ENCODE measurements at places on chromosomes 12 and 14.

- DNase-seq = no peak
These were observed 272.5 kb downstream of the ALG10 start for GRCh38 chr12:34294671-34295365.

- no peak for DNase-seq
These were observed 53.1 kb downstream of the EIF2S3B start for GRCh38 chr12:10558789-10559188.

DNA sequence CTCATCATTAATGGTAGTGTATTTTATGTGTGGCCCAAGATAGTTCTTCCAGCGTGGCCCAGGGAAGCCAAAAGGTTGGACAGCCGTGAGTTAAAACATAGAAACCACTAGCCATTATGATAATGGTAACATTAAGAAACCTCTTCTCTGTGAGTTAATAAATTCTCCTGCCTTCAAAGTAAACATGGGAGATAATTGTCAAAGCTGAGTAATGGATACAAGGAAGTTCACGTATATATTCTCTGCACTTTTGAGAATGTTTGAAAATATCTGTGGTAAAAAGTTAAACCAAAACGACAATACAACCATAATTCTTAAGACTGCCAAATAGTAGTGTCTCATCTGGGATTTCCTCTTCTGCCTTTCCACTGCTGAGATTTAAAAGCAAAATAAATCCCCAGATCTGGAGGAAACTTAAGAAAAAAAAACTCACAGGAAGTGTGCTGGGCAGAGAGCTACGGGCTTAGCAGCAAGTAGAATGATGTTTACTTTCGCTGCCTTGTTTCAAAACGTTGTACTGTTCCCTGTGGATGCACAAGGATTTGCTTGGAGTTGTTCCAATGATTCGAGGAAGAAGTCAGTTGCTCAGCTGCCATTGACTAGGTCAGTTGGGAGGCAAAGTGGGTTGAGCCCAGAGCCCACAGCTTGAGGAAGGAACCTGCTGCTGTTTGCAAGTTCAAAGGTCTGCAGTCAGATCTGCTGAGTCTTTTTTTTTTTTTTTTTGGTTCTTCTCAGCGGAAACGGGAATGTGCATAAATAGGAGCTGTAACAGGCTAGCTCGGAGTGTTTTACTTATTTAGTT, 1.7 kb downstream of the TPCN1 start:
- no peak for DNase-seq

DNA sequence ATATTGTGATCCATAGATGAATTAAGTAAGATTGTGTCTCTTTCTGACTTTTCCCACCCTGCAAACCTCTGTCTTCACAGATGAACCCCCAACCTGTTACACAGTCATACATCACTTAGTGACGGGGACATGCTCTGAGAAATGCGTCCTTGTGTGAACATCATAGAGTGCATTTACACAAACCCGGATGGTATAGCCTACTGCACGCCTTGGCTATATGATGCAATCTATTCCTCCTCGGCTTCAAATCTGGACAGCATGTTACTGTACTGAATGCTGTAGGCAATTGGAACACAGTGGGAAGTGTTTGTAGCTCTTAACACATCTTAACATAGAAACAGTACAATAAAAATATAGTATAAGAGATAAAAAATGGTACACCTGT, 7.4 kb upstream of the TESPA1 start:
- DNase-seq = no peak

- DNase-seq = no peak
These were observed 24.6 kb upstream of the TRIM9 start for GRCh38 chr14:51119411-51120051.

DNA sequence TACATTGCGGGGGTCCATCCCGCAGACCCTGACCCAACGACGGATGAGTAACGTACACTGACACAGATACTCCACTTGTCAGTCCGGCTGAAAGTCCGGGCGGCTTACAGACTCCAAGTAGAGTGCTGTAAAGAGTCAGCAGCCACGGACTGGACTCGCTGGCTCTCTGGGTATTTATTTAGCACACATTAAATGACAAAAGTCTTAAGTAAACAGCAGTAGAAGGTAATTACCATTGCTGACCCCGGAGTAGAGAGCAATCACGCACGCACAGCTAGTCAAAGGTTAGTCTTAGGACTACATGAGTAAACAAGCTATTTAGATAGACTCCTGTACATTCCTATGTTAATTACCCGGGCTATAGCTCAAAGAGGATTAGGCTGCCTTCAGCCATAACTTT, 780.9 kb downstream of the RPS29 start:
- no peak for DNase-seq

GRCh38 chr12:14652483-14652882, 43.9 kb downstream of the GUCY2C start:
- DNase-seq = no peak

GRCh38 chr14:71063351-71063750, 156.1 kb downstream of the PCNX1 start:
- no peak for DNase-seq

DNA sequence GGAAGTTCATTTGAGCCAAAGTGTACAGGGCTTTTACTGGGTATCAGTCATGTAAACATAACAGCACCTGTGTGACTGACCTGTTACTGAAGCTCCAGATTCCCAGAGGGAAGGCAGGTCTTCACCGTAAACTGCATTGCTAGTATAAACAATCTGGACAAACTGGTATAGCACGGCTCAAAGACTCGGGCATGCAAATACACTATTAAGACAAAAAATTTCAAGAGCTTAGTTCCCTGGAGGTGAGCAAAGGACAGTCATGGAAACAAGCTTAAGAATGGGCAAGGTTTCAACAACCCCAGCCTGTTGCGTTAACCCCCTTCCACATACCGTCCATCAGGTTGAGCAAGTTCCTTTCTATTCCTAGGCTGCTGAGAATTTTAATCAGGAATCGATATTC, 9.4 kb downstream of the PARP11 start:
- DNase-seq = no peak

GRCh38 chr14:68704736-68705720, 87.8 kb downstream of the ZFP36L1 start:
- no peak for DNase-seq

DNA sequence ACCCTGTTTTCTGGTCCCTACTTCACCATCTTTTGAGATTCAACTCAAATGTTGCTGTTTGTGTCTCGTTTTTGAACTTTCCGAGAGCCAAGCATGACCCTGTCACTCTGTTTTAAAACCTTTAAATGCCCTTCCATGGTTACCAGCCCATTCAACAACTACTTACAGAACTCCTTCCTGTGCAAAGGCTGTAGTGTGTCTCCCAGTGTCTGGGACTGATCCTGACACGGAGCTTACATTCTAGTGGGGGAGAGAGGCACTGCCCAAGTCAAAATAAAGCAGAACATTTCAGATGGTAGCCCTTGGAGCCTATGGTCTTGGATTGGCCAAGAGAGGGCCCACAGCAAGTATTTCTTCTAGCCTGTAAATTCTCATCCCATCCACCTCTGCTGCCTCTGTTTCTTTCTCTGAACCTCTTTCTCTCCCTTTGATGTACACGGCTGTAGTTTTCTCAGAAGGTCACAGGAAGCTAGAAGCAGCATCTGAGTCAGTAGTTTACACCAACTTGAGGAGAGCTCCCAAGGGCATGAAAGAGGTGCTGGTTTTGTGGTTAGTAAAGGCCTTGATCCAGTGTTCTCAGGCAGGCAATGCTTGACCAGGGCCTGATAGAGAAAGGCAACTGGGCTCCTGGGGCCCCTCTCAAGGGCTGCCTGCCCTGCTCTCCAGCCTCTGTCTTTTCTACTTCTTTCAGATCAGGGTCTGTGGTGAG, 42.3 kb upstream of the SLC24A4 start:
- no peak for DNase-seq

GRCh38 chr14:36741858-36742257, 80.2 kb downstream of the PAX9 start:
- no peak for DNase-seq

DNA sequence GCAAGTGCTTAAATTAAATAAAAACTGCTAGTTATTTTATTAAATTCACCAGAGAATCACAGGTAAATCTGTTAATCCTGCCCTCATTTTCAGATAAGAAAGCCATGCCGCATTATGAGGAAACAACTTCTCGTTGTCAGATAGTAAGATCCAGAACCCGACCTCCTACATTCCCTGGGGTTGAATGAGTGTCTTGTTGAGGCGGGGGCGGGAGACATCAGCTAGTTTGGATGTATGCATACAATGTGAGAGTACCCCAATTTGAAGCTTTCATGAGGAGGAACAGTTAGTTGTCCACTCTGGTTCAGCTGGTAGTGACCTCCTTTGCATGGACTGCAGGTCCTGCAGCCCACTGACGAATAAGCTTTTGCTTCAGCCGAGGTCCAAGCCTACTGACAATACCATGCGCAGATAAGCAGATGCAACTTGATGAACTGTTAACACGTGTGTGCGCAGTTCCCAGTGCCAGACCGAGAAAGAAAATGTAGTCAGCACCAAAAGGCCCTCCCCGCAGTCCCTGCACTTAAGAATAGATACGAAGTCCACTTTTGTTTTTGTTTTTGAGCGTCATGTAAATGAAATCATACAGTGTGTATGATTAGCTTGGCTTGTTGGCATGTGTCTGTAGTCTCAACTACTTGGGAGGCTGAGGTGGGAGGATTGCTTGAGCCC, 34.9 kb downstream of the EVL start:
- no peak for DNase-seq

GRCh38 chr14:86527312-86527711, 997.4 kb downstream of the FLRT2 start:
- DNase-seq = no peak

DNA sequence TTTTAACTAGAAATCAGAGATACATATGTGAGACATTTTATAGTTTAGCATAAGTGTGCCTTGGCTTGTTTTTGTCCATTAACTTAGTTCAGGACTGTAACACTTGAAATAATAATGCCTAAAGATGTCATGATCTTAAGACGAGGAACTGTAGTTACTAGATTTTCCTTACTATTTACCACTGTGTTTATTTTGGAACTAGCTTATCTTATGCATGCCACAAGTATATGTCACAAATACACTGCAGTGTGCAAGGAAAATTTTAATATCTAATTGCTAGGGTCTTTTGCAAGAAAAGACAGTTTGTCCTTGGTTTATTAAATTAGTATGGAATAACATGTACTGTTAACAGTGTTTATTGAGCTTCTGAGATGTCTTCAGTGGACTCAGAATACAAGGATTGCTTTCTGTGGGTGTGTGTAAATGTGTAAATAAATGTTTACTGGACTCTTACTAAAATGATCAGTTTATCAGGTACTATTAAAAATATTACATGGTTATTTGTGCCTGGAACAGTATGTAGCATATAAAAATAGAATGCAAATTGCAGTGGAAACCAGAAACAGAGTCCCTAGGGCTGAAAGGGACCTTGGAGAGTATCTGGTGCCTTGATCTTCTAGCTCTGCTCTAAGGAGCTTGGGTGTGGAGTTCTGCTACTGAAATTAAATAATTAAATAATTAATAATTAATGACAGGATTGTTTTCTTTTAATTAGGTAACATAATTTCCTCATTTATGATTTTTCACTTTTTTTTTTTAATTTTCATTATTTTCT, 58.1 kb downstream of the FGD4 start:
- no peak for DNase-seq

- DNase-seq = no peak
These were observed 81.8 kb upstream of the PDZRN4 start for GRCh38 chr12:41106315-41106714.

DNA sequence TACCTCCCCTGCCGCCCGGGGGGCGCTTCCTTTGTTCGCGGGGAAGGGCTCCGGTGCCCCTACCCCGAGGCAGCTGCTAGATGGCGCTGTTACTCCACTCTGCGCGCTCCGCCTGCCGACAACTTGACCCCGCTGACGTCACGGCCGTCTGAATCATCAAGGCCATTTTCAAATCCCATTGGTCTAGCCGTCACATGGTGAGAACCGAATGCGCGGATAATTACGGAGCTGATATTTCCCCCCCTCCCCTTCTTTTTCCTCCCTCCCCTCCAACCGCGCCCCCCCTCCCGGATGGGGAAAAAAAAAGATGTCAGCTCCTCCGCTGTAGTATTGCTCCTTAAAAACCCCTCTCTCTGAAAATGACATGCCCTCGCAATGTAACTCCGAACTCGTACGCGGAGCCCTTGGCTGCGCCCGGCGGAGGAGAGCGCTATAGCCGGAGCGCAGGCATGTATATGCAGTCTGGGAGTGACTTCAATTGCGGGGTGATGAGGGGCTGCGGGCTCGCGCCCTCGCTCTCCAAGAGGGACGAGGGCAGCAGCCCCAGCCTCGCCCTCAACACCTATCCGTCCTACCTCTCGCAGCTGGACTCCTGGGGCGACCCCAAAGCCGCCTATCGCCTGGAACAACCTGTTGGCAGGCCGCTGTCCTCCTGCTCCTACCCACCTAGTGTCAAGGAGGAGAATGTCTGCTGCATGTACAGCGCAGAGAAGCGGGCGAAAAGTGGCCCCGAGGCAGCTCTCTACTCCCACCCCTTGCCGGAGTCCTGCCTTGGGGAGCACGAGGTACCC, at the start of gene HOXC10:
Gene HOXC10, plus strand, starts transcription at position 246 of the 791 bp plus-strand sequence. Its CDS starts 114 bp downstream, at position 360.
- peak; percentile 91 for DNase-seq

- DNase-seq = no peak
These were observed 868.6 kb downstream of the LRFN5 start for GRCh38 chr14:42475289-42475688.

DNA sequence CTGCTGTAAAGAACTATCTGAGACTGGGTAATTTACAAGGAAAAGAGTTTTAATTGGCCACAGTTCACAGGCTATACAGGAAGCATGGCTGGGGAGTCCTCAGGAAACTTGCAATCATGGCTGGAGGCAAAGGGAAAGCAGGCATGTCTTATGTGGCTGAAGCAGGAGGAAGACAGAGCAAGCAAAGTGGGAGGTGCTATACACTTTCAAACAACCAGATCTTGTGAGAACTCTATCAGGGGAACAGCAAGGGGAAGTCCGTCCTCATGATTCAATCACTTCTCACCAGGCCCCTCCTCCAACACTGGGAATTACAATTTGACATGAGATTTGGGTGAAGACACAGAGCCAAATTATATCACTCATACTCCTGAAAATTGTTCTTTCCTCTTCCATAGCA, 109.5 kb upstream of the PKP2 start:
- DNase-seq = no peak

DNA sequence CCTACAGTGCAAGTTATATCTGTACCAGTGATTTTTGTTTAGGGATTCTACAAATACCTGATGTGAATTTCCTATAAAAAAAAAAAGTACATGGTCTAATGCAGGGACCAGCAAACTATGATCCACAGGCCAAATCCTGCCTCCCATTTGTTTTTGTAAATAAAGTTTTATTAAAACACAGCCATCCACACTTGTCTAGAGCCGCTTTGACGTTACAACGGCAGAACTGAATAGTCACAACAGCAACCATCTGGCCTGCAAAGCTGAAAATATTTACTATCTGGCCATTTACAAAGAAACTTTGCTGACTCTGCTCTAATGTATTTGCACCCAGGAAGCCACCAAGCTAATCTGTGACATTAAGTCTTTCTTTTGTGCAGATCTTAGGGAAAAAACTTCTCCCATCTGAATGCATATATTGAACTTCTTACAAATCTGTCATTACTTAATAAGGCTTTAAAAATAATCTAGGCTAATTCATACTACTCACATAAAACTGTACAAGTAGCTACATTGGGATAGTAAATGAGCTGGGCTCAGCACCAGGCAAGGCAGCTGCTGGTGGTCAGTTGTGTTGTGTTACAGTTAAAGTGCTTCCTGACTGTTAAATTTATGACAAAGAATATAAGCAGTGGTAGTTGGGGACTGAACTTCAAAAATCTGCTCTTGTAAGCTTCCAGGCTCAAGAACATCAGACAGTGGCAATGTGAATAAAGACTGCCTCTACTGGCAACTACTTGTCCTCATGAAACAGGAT, 303.3 kb downstream of the MED13L start:
- no peak for DNase-seq

GRCh38 chr14:44803239-44803905, 158.4 kb downstream of the KLHL28 start:
- no peak for DNase-seq

- DNase-seq = no peak
These were observed 23.0 kb downstream of the GLRX5 start for GRCh38 chr14:95557832-95558231.

- no peak for DNase-seq
These were observed at the start of gene SLC2A3 for GRCh38 chr12:7935590-7936581. Gene SLC2A3 (minus strand): TSS chr12:7936187. CDS start chr12:7936034, 153 bp downstream.
